ENCODE measurements at places on chromosomes 12 and 14.

GRCh38 chr12:65728455-65728847 lies 95.8 kb upstream of the HMGA2 start:
- no peak for DNase-seq

GRCh38 chr14:61279082-61279481 lies 2.1 kb downstream of the TMEM30B start:
- no peak for DNase-seq

DNA sequence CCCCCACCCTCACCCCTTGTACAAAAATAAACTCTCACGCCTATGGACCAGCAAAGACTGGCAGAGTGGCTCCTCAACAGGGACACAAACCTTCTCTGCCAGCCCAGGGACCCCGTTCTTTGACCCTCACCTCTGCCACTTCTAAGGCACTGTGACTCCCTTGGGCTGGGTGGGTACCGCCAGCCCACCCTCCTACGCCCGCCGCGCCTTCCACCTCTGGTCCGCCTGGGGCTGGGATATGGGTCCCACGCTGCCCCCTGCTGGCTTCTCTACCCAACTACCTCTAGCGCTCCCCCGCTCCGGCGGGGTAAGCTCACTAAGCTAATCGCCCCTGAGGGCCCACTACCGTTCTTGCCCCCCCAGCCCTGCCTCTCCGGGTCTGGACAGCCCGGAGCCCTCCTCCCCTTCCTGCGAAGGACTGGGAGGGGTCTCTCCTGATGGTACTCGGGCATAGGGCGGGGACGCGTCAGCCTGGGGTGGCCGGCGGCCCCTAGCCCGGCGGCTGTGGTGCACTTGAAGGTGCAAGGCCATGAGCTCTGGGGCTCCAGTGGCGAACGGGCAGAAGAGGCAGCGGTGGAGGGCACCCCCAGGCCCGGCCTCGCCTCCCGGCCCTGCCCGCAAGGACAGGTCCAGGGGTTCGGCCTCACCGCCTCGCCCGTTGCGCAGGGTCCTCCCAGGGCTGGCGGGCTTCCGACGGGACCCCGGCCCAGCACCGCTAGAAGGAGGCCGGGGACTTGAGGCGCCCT lies 8.1 kb downstream of the ZNF219 start:
- DNase-seq, result no peak

DNA sequence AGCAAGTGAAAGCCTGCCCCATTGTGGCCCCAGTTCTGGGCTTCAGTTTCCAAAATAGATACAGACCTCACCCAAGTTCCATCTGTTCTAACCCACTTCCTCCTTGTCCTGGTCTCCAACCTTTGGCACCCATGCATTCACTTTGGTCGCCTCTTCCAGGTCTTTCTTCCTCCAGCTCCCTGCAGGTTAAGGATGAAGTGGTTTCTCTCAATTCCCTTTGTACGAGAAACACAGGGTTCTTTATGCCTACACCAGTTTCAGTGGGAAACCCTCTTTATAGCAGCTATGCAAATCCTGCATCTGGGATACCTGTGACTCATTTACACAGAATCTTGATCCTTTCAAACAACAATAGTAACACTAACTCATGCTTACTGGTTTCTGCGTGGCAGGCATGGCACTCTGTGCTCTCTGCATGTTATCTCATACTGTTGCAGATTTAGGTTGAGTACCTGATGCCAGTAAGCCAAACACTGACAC lies 110.6 kb upstream of the AMIGO2 start:
- DNase-seq, result no peak
